ENCODE measurements at places on chromosomes 12 and 14.

- DNase-seq = no peak
These were observed 210.1 kb upstream of the EEA1 start for GRCh38 chr12:93139028-93139665.

DNA sequence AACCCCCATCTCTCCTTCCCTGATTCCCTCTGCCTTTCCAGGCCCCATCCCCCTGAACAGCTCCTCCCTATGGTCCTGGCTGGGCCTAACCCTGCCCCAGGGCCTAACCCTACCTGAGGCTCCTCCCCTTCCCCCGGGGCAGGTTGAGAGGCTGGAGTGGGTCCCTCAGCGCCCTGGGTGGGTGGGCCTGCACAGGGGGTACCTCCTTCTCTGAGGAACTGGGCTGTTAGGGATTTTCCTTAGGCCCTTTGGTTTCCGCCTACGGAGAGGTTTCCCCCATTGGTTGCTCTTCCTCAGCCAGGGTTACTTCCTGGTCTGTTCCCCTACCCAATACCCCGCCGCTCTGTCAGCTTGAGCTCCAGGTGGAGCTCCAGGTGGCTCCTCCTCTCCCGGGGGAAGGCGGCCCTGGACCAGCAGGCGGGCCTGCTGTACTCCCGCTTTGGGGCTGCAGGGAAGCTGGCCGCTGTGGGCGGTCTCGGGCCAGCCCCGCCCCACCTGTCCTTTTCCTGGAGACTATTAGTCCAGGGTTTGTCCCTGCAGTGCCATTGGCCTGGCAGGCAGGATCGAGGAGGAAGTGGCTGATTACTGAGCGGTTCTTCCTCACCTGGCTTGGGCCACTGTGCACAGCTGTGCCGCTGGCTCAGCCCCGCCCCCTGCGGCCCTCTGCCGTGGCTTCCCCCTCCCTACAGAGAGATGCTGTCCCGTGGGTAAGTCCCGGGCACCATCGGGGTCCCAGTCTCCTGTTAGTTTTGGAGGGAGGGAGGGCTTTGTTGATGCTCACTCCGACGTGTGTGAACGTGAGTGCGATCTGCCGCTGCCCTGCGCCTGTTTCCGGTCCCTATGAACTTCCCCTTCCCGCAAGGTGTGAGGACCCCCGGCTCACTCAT is 2.5 kb downstream of the C12orf57 start:
- no peak for DNase-seq

GRCh38 chr14:54420478-54421142 is 20.6 kb downstream of the CNIH1 start:
- no peak for DNase-seq

DNA sequence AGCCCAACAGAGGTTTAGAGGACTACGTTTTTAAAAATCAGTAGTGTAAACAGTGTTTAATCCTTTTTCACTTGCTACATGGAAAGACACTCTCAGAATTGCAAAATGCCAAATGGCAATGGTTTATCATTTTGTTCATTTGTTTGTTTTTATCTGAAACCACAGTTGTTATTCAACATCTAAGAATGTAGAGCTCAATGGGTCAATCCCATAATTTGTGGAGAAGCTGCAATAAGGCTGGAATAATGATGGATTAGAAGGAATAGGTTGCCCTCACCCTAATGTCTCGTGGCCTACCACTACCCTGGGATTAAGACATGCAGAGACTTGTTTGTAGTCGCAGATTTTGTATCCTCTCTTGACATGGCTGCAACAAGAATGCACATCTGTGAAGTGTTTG is 115.7 kb downstream of the LLPH start:
- no peak for DNase-seq

GRCh38 chr14:56797569-56798446 is 12.5 kb downstream of the OTX2 start:
- no peak for DNase-seq

GRCh38 chr14:68042586-68043210 is 223.1 kb downstream of the RAD51B start:
- no peak for DNase-seq

All from GDM1 (cell line).